Prostate gland (tissue), 2 donors: ENCODE measurements at places on chromosomes 1 and 21. TPM values are rescaled to one million over a fixed set of nuclear protein-coding genes. Genes with fewer than 3 reads are reported as not detected.
A peak's percentile ranks its signal among the peaks of the same experiment; 100 is the strongest.

DNA sequence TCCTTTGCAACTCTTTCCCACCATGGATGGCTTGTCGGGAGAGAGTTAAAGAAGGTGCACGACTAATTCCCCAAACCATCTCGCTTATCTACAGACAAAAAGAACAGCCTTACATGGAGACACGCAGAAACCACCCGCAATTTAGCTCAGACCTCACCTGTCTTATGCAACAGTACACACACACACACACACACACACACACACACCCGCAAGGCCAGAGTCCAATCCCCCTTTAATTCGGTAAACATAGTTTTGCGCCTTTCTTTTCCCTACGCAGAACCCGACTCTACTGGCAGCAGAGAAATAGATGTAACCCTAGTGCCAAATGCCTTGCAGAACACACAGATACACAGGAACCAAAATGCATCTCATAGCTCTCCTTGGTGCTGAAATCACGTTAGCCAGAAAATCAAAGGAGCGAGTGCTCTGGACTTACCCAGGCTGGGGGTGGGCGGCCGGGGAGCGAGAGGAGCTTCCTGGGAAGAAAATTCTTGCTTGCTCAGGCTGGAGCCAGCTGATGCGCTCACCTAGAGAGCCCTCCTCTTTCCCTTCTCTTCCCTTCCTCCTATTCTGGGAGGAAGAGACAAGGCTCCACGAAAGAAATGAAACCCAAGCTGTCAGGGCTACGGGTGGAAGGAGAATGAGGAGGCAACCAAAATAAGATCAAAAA, 470 bp downstream of the TNR start:
- no peaks in the 10 kb centered on the region for H3K36me3 ChIP-seq
- H3K4me3 ChIP-seq: no peak overlapping the region
- H3K27ac ChIP-seq: no peak overlapping the region
- DNase-seq: no peak
- H3K27me3 ChIP-seq: peaks cover 2% of the 10 kb centered on the region

DNA sequence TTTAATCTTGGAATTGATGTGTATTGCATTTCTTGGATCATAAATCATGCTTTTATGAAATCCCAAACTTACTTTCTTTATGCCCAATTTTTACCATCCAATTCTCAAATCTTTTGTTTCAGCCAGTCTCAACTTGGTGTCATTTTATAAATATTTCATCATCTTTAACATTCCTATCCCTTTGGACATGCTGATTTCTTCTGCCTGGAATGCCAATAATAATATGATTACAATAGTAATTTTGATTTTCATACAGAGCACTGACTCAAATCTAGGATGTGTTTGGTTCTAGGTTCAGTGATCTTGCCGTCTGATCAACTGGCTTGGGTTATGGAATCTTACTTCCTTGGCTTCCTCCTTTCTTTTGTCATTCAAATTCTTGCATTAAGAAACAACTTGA, 12.8 kb downstream of the RRP15 start:
- DNase-seq: no peak
- H3K4me1 ChIP-seq: no peaks in the 10 kb centered on the region
- H3K36me3 ChIP-seq: no peaks in the 10 kb centered on the region
- no peaks in the 10 kb centered on the region for H3K27me3 ChIP-seq

DNA sequence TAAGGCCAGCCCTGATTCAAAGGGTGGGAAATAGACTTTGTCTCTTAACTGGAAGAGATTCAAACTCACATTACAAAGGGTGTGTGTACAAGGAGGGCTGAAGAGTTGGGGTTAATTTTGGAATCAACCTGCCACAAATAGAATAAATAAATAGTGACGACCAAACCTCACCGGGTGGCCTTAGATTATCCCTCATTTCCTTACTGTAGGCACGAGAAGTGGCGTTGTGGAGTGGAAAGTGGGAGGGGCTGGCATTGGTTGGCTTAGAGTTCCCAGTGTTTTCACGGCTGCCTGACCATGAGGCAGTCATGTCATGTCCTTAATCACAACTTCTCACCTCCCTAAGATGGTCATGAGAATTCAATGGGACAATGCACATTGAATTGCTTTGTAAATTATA, 21.3 kb upstream of the RUNX1 start:
- H3K27me3 ChIP-seq: no peaks in the 10 kb centered on the region
- DNase-seq: no peak
- no peak overlapping the region for H3K27ac ChIP-seq
- H3K36me3 ChIP-seq: no peaks in the 10 kb centered on the region

DNA sequence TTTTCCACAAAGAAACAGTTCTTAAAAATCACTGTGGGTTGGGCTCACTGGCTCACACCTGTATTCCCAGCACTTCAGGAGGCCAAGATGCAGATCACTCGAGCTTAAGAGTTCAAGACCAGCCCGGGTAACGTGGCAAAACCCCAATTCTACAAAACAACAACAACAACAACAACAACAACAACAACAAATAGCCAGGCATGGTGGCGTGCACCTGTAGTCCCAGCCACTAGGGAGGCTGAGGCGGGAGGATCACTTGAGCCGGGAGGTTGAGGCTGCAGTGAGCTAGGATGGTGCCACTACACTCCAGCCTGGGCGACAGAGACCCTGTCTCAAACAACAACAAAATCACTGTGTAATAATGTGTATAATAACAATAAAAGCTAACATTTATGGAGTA, 40.8 kb downstream of the CDCP2 start:
- no peaks in the 10 kb centered on the region for H3K4me1 ChIP-seq
- no peak overlapping the region for H3K4me3 ChIP-seq
- H3K36me3 ChIP-seq: no peaks in the 10 kb centered on the region
- H3K27ac ChIP-seq: no peak overlapping the region
- no peaks in the 10 kb centered on the region for H3K27me3 ChIP-seq

DNA sequence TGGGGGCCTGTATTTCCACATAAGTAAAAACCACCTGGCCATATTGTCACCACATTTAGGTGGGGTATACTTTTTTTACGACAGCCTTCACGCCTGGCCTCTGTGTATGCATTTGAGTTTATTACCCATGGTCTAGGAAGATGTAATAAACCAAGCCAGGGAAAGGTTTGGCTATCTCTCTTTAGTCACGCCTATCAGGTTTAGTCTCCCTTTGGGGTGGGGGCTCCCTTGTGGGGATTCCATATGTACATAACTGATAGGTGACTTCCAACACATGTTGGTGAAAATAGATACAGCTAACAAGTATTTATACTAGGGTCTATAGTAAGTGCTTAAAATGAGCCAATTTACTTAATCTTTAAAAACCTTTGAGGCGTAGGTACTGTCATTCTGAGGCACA, 4.2 kb downstream of the YBX1 start:
- H3K36me3 ChIP-seq: no peaks in the 10 kb centered on the region
- H3K27me3 ChIP-seq: no peaks in the 10 kb centered on the region
- H3K27ac ChIP-seq: no peak overlapping the region
- no peak overlapping the region for H3K4me3 ChIP-seq

GRCh38 chr1:232090816-232091215, 464.2 kb downstream of the DISC1 start:
- H3K4me1 ChIP-seq: no peaks in the 10 kb centered on the region
- no peak overlapping the region for H3K4me3 ChIP-seq
- no peak overlapping the region for H3K27ac ChIP-seq

GRCh38 chr21:35491114-35491513, 442.0 kb upstream of the RUNX1 start:
- no peak overlapping the region for H3K27ac ChIP-seq
- H3K27me3 ChIP-seq: no peaks in the 10 kb centered on the region
- DNase-seq: no peak
- H3K36me3 ChIP-seq: no peaks in the 10 kb centered on the region
- H3K4me1 ChIP-seq: no peaks in the 10 kb centered on the region

- no peak for DNase-seq
- H3K27ac ChIP-seq: no peak overlapping the region
- no peaks in the 10 kb centered on the region for H3K36me3 ChIP-seq
- no peaks in the 10 kb centered on the region for H3K4me1 ChIP-seq
- no peak overlapping the region for H3K4me3 ChIP-seq
Measured at GRCh38 chr21:37064841-37065240, 8.0 kb downstream of the PIGP start.

GRCh38 chr1:214623430-214623829, 20.4 kb downstream of the CENPF start:
- H3K4me3 ChIP-seq: no peak overlapping the region
- no peaks in the 10 kb centered on the region for H3K36me3 ChIP-seq
- no peak for DNase-seq
- no peaks in the 10 kb centered on the region for H3K4me1 ChIP-seq

DNA sequence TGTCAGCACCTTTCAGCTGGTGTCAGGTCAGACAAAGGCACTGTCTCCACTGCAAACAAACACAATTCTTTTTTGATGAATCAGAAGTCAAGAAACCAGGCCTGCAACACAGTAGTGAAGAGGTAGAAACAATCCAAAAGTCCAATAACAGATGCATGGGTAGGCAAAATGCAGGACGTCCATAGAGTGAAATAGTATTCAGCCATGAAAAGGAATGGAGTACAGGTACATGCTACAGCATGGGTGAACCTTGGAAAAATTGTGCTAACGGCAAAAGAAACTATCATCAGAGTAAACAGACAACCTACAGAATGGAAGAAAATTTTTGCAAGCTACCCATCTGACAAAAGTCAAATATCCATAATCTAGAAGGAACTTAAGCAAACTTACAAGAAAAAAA, 26.2 kb upstream of the ZBTB21 start:
- H3K4me1 ChIP-seq: no peaks in the 10 kb centered on the region
- no peaks in the 10 kb centered on the region for H3K27me3 ChIP-seq
- no peaks in the 10 kb centered on the region for H3K36me3 ChIP-seq

GRCh38 chr1:47192458-47193384, 2.9 kb upstream of the PDZK1IP1 start:
- no peaks in the 10 kb centered on the region for H3K27me3 ChIP-seq
- no peaks in the 10 kb centered on the region for H3K4me1 ChIP-seq
- no peaks in the 10 kb centered on the region for H3K36me3 ChIP-seq
- DNase-seq: peak; percentile 65

SPATA6 gene
- 12.2 TPM for total RNA-seq

TAS1R1 gene
- not detected for total RNA-seq

NGF gene
- 1.1 TPM for total RNA-seq
